ENCODE measurements at places on chromosomes 5 and 9.

DNA sequence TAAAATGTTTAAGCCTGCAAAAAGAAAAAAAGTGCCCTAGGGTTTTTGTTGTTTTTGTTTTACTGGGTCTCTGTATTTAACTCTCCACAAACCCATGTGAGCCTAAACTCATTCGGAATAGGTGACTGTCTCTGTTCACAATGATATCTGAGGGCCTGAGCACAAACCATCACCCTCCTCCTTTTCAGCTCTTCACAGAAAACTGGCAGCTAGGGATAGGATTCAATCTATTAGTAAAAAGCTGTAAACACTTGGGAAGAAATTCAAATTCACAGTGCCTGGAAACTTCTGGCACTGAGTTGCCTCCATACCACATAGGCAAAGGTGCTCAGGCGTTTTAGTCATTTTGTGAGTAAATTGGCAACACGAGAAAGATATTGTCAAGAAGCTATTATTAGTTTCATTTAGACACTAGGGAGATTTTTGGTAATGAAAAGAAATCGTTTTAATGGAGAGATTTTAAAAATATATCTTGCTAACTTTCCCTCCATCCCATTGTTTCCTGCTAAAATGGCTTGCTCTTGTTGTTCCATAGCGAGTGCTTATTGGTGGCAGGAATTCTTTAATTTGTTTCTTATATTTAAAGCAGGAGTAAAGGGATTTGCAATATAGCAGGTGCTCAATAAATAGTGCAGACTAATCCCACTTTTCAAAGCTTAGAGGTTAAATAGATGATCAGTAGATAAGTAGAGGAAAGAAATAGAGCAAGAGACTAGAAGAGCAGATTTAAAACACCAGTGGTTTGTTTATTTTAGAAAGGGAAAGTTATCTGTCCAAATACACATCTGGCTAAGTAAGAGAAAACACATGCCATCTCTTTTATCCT lies 9.7 kb downstream of the FOXD1 start:
- DNase-seq = no peak

DNA sequence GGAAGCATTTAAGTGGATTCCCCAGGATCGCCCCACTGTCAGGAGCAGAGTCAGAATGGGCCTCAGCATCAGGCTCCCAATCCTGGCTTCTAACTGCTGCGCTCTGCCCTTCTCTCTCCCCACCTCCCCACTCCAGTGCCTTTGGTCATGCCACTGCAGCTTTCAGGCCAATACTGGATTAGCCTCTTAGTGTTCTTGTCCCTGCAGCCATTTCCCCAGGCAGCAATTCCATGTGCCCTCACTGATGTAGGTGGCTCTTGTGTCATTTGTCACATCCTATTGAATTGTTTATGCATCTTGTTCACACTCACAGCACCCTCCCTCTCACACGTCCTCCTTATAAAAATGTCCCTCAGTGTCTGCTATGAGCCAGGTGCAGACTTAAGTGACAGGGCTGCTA lies 544.2 kb upstream of the DAP start:
- no peak for DNase-seq

DNA sequence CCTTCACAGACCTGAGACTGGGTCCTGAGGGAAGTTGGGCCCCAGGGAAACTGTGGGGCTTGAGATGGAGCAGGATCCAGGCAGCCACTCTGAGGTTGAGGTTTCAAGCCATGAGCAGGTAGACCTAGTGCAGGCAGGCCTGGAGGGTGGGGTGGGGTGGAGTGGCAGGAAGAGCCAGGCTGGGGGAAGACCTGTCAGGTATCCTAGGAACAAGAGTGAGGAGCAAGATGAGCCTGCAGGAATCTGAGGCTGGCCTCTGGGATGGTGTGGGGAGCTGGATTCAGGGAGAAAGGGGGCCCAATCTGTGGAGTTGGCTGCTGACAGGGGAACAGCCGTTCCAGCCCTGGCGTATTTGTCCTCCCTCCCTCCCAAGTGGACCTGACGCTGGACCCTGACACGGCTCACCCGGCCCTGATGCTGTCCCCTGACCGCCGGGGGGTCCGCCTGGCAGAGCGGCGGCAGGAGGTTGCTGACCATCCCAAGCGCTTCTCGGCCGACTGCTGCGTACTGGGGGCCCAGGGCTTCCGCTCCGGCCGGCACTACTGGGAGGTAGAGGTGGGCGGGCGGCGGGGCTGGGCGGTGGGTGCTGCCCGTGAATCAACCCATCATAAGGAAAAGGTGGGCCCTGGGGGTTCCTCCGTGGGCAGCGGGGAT lies 9.8 kb downstream of the RACK1 start:
- DNase-seq = no peak

- no peak for DNase-seq
Measured at GRCh38 chr9:123561046-123561445, 205.0 kb downstream of the CRB2 start.

DNA sequence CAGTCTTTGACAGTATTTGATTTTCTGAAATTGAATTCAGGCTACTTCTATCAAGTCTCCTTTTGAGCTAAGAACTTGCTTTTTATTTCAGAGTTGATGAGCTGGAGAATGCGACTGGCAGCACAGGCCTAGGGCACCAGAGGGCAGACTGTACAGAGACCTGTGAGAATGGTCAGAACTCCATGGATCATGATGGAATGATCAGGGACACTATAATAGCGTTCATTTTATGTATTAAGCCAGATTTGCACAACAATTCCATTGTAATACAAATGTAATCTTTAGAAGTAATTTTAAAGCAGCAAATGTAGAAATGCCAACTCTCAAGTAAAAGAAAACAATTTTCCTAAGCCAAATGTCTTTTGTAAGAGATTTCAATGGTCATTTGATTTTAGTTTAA lies 902.4 kb downstream of the NR2F1-AS1 start:
- DNase-seq = no peak

DNA sequence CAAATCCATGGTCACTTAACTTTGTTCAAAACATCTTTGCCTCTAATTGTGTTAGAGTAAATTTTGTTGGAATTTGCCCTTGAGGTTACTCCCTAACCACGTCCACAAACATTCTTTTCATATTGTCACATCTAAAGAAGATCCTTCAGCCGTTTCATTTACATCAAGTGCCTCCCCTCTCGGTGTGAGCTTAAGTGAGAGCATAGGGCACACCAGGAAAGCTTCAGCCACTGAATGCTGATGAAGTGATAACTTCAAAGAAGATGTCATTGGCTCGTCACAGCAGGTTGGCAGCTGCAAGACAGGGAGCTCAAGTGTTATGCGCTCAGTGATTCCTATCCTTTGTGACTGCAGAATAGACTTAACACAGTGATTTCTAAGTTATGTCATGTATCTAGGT lies 49.6 kb upstream of the ADAMTS19 start:
- no peak for DNase-seq

- no peak for DNase-seq
Measured at GRCh38 chr5:154459015-154459414, 13.2 kb downstream of the SAP30L start.

- no peak for DNase-seq
Measured at GRCh38 chr5:36573438-36573837, 33.0 kb upstream of the SLC1A3 start.

DNA sequence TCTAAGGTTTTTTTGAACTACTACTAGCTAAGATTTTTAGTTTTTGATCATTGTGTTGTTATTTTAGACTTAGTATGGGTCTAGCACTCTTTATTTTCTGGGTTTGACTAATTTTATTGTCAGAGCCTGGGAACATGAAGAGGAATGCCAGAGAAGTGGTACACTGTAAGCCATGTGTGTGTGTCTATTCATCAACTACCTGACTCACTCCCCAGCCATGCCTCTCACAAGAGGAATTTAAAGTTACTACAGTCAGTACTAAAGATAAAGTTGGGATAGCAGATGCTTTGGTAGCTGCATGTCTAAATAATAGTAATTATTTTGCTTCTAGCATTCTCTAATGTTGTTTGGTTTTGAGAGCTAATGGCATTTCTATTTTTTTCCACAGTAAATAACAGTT lies 264.8 kb downstream of the CSNK1G3 start:
- no peak for DNase-seq

DNA sequence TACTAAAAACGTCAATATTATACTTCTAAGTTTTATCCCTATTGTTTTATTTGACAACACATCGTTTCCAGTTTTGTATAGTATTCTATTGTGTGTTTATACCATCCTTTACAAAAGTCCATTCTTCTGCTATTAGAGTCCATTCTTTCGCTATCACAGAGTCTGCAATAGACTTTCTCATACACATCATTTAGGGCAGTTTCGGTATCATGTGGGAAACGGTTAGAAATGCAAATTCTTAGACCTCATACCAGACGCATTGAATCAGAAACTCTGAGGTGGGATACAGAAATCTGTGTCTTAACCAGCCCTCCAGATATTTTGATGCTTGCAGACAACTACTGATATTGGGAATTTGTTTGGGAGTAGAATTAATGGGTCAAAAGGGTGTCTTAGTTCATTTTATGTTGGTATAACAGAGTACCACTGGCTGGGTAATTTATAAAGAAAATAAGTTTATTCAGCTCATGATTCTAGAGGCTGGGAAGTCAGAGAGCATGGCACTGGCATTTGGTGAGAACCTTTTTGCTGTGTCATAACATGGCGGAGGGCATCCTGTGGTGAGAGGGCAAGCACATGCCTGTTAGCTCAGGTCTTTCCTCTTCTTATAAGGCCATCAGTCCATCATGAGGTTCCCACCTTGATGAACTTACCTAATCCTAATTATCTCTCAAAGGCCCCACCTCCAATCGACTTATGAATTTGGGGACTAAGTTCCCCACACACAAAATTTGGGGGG lies 21.1 kb downstream of the CARTPT start:
- no peak for DNase-seq
